ENCODE measurements at places on chromosomes 3 and 15. TPM values are rescaled to one million over a fixed set of nuclear protein-coding genes. Genes with fewer than 3 reads are reported as not detected.

SH3GL3 gene
- not detected for total RNA-seq

- no peak for DNase-seq
Measured at GRCh38 chr3:59559721-59560435, 510.1 kb upstream of the CFAP20DC start.

DNA sequence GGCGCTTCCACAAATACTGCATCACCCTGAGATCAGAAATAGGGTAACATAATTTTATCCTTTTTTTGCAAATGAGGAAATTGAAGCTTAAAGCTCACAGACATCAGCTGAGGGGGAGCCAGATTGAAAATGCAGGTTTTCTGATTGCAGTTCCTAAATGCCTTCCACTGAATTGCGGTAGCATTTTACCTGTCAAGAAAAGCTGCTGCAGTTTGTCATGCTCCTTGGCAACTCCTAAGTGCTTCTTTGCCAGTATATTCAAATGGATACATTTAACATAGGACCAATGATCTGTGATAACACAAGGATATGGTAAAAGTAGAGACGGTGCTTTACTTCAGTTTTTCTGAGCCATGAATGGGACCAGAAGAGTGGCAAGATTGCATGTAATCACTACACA lies 50.5 kb downstream of the SPATA16 start:
- DNase-seq, result no peak

DNA sequence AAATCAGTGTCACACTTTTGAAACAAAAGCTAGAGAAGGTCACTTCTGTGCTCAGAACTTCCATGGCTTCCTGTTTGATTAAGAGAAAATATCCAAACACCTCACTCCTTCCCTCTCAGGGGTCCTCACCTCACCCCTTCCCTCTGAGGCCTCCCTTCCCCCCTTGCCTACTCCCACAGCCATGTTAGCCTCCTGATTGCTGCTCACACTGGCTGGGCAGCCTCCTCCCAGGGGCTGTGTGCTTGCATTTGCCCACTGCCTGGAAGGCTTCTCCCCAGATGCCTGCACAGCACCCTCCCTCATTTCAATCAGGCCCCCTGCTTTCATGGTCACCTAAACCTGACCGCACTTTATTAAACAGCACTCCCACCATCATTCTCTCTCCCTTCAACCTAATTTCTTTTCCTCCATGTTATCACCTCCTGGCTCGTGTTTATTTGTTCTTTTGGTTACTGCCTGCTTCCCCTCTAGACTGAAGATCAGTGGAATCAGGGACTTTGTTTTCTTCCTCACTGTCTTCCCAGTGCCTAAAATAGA lies 10.4 kb downstream of the BOC start:
- no peak for DNase-seq

GRCh38 chr3:7190095-7190494 lies 329.2 kb downstream of the GRM7 start:
- DNase-seq, result no peak

OXTR gene
- 0.13 TPM for total RNA-seq

DNA sequence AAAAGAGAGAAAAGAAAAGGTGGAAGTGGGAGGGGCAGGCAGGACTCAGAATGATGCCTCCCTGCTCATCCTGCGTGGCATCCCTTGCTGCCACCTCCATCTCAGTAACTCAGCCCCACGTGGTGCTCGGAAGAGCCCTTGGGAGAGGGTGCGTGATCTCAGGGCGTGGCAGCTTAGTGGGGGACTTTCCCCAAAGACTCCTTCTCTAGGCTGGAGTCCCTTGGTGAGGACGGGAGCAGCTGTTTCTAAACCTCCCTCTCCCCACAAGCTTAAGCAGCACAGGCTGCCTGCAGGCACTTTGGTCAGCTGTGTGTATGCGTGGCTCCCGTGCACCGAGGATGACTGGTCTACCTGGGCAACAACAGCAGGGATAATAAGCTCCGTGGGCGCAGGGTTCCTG lies 7.4 kb upstream of the ANPEP start:
- DNase-seq, result no peak

- DNase-seq, result no peak
Measured at GRCh38 chr3:124420392-124420791, 309.9 kb upstream of the UMPS start.

PLA2G4E gene
- total RNA-seq, result not detected

- DNase-seq, result no peak
Measured at GRCh38 chr3:138367911-138368310, 19.5 kb downstream of the MRAS start.

DNA sequence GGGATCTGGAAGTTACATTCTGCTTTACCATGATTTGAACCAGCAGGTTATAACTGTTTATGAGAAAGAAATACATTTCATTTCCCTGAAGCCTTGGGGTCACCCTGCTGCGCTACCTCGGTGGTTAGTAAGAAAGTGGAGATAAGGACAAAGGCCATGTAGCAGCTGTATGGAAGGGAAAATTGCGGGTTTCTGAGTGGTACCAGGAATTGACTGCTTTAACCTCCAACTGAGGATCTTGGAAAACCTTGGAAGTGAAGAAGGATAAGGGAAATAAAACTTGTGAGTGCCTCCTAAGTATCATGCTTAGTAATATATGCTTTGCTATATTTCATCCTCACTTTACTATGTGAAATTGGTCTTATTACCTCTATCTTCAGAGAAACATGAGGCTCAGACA lies 76.1 kb upstream of the GAP43 start:
- no peak for DNase-seq

DNA sequence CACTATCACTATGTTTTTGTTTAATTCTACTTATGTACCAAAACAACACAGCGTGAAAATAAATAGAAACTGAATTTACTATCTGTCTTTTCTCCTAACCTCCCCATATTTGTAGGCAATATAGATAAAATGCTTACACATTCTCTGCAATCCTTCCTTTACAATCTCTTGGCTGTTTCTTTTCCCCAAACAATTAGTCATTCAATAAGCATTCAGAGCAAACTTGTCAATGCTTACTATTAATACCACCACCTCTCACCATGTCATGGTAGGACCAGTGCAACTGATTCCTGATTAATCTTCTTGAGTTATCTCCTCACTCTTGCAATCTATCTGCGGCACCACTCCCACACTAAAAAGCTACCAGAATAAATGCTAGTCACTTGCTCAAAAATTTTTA lies 74.0 kb upstream of the TTBK2 start:
- no peak for DNase-seq

FAM3D gene
- total RNA-seq, result not detected

FGF7 gene
- 89.1 TPM for total RNA-seq

PLSCR2 gene
- not detected for total RNA-seq

DNA sequence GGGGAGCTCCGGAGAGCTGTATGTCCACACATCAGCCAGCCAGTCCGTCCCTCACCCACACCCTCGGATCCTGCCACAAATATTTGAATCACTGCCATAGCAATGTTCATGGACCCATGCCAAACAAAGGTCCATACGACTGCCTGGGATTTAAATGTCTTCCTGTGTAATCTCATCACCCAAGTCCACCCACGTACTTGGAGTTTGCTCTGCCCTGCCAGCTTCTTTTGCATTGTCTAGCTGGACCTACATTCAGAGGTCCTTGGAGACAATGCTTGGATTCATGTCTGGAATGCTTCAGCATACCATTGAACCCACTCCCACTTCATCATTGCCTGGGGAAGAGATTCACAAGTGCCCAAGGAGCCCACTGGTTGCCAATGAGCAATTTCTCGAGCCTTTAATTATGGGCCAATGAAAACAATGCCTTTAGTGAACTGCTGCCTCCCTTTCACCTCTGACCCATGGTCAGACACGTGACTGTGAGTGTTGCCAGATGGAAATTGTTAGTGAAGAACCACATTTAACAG lies 90.4 kb upstream of the PHLDB2 start:
- DNase-seq, result no peak

All from omental fat pad (tissue), 4 donors.